ENCODE measurements at places on chromosomes 6 and 20. TPM values are rescaled to one million over a fixed set of nuclear protein-coding genes. Genes with fewer than 3 reads are reported as not detected.

The EYA4 gene
- polyA plus RNA-seq: 0.21 TPM

The KHDC1 gene
- polyA plus RNA-seq: 4.2 TPM

The SLPI gene
- polyA plus RNA-seq: 20.1 TPM

The PPP1R11 gene
- 65.3 TPM for polyA plus RNA-seq

The METTL24 gene
- polyA plus RNA-seq: 3.4 TPM

The PNLDC1 gene
- polyA plus RNA-seq: 0.16 TPM

The EPM2A gene
- polyA plus RNA-seq: 7.0 TPM

The SAMD5 gene
- polyA plus RNA-seq: 32.8 TPM

The EGFL8 gene
- polyA plus RNA-seq: 29.1 TPM

All from large intestine (tissue), 12 donors.